HAP-1 (cell line): ENCODE measurements at places on chromosomes 4 and X.

- DNase-seq, result no peak
Measured at GRCh38 chr4:48047896-48048295, 31.3 kb downstream of the NIPAL1 start.

GRCh38 chr4:101019941-101020401 lies 327.4 kb downstream of the PPP3CA start:
- DNase-seq, result no peak

- no peak for DNase-seq
Measured at GRCh38 chr4:179552131-179552530, 2109.9 kb upstream of the AGA start.

DNA sequence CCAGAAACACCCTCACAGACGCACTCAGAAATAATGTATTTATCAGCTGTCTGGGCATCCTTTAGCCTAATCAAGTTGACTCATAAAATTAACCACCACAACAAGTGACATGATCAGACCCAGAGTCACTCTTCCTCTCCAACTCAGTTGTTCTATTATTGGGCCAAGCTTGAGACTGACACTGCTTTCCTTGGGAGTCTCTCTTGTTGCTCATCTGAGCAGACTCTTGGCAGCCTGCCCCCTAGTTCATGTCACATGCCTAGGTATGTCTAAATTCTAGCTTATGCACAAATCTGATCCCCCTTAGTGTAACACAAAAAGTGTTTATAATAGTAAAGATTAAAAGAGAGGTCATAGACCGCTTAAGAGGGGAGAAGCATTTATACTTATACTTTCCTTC lies 72.6 kb upstream of the ADAMTS3 start:
- DNase-seq, result no peak

DNA sequence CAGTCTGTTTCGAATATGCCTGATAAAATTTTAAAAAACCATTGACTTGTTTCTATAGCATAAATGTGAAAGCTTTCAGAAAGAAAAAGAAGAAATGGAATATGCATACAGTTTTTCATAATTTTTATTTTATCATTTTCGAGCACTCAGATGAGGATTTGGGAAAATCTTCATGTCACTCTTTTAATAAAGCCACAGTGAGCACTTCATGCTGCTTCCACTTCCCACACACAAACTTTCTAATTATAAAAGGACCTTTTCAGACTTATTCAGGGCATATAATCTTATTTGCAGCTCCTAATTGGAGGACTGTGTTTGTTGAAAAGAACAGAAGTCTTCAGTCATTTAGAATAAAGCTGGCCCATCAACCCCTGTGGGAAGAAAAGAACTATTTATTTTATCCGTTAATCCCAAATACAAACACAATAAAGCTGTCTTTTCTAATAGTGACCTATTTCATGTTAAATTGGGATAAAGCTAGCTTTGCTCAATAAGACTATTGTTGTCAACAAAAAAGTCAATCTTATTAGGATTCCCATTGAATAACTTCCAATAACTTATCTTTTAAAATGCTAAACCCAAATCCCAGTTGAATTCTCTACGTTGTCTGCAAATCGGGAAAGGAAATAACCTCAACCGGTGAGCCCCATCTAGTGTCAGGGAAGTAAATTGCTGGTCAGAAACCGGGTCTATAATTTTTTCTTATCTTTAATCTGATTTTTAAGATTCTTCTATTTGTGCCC lies 211.5 kb downstream of the PDGFRA start:
- peak; percentile 95 for DNase-seq
